ENCODE measurements at places on chromosomes 1 and 21.

DNA sequence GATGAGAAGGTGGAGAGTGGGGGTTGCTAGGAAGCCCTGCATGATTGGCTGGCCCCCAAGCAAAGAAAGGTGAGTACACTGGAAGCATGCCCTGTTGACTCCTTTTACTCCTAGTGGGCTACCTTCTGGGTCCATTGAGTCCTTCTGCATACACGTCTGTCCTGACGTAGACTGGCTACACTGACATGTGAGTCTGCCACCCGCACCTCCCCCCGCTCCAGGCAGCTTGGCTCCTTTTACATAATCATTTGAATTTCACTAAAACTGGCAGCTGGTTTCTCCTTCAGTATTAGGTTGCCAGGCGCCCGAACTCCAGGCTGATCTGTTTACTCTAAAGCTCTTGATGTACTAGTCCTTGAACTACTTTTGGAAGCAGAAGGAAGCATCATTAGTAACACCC, 8.7 kb downstream of the MRPS21 start:
- DNase-seq = no peak

- DNase-seq = no peak
Observed at GRCh38 chr1:167207940-167208623, 12.6 kb upstream of the POU2F1 start.

DNA sequence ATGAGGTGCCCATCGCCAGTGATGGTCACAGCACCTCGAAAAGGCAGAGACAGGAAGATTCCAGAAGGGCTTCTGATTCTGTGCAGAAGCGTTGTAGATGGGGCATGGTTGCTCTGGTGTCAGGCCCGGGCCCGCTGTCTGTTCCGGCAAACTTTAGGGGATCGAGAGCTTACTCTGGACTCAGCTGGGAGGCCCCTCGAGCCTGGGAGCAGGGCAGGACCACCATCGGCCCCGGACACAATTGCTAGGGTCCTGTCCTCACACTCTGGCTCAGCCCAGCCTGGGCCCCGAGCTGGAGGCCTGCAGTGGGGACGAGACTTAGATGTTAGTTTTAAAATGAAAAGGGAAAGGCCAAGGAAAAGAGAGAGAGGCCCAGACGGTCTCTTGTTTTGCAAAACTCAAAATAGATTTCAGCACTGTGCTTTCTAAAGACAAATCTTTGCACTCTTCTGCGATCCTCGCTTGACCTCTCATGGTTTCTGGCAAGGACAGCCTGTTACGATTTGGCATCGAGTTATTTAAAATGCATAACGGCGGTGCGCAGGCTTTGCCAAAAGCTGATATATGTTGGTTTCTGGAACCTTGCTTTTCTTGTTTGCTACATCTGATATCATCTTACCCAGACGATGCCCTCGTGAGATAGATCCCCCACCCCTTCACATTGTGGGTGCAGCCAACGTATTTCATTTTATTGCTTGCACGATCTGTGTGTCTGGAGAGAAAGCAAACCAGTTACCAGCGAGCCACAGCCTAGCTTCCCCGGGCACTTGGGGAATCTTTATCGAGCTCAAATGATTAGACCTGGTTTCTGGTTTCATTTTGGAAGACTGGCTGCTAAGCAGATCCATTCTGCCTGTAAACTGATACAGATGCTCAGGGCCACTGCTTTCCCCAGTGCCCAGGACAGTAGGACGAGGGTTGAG, 58.0 kb downstream of the PRDM16 start:
- no peak for DNase-seq

GRCh38 chr1:115906627-115907026, 65.7 kb upstream of the NHLH2 start:
- no peak for DNase-seq

DNA sequence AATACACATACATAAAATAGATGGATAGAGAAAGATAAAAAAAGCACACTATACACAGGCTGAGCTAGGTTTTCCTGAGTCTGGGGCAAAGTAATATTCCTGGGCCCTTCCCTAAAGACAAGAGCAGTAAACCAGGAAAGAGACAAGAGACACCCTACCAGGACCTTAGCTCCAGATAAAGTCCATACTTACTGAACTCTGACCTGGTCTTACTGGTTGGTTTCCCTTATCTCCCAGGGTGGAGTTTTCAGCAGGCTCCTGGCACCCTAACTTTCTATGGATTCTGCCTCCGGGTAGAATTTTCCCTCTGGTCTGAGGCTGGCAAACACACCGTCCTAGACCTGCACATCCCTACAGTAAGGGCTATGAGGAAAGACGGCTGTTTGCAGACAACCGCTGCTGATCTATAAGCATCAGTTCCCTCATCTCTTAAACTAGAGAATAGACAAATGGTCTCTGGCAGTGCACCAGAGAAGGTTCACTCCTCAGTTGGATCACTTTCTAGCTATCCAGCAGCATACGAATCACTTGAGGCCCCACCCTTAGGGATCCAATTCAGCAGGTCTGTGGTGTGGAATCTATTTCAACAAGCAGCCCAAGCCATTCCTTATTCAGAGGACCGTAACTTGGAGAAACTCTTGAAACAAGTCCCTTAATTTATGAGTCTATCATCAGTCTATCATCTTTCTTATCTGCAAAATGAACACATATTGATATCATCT, 52.0 kb downstream of the ARHGEF11 start:
- no peak for DNase-seq

GRCh38 chr1:241615043-241615974, 24.9 kb downstream of the CHML start:
- DNase-seq = no peak

- no peak for DNase-seq
Observed at GRCh38 chr1:214198571-214198970, 82.4 kb upstream of the SMYD2 start.

DNA sequence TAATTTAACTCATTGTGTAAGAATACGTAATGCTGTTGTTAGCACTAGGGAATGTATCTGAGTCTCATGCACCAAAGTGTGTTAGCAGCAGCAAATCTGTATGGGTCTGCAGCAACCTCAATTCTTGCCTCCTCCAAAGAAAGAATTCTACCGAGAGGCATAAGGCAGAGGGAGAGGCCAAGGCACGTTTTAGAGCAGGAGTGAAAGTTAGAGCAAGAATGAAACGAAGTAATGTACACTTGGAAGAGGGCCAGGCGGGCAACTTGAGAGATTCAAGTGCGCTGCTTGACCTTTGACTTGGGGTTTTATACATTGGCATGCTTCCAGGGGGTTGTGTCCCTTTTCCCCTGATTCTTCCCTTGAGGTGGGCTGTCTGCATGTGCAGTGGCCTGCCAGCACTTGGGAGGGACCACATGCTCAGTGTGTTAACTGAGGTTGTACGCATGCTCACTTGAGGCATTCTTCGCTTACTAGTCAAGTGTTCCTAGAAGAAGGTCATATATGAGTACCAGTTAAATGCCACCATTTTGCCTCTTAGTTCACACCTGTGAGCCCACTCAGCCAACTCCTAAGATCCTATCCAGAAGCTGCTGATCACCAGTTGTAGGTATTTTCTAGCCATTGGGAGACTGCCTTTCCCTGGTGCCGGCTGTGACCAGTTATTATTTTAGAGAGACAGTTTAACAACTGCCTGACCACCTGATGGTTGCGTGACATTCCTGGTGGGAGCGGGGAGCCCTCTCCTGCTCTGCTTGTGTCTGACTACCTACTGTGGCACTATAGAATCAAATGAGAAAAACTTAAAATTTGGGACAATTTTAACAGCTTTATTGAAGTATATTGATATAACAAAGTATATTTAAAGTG, 2.7 kb upstream of the CNN3 start:
- DNase-seq = no peak

GRCh38 chr1:54857746-54858561, 29.0 kb downstream of the DHCR24 start:
- DNase-seq = no peak

GRCh38 chr21:32334980-32335531, 36.4 kb downstream of the MRAP start:
- no peak for DNase-seq

DNA sequence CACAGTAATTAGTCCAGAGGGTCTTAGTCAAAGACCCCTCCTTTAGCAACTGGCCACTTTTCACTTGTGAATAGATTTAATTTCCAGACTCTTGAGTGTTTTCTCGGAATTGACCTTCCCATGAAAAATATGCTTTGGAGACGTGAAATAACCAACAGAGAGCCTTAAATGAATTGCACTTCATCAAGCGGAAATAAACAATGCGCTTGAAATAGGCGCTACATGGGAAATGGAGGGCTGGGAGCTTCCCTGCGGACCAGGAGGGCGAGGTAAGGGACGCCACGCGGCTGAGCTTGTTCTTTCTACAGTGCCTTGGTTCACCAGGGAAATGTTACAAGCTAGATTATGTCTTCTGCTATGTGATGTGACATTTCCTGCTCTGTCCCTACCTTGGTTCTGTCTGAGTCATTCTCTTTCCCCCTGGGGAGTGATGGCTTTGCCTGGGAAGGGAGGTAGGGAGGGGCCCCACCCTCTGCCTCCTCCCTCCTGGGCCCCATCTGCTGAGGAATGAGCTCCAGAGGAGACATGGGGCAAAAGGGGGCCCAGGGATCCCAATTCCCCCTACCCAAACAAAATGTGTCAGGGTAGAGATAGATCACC, 619.3 kb downstream of the PTPRU start:
- no peak for DNase-seq

GRCh38 chr1:51264451-51264850, 28.4 kb downstream of the RNF11 start:
- no peak for DNase-seq

DNA sequence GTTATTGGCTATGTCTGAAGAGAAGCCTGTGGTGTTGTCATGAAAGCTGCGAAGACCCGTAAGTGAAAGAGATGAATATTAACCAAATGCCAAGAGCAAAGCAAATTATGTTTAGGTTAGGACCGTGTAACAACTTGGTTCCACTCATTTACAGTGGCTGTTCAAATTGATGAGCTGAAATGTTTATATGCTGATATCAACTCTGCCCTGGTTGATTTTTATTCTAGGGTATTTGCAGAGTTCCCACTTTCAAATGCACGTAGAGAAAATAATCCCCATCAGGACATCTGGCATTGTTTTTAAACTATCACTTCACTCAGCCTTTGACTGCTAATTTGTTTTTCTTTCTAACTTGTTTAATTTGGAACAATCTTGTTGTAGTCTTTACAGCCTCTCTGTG, 581.6 kb upstream of the ADAMTS5 start:
- no peak for DNase-seq

GRCh38 chr1:101511202-101511891, 274.5 kb downstream of the S1PR1 start:
- no peak for DNase-seq

DNA sequence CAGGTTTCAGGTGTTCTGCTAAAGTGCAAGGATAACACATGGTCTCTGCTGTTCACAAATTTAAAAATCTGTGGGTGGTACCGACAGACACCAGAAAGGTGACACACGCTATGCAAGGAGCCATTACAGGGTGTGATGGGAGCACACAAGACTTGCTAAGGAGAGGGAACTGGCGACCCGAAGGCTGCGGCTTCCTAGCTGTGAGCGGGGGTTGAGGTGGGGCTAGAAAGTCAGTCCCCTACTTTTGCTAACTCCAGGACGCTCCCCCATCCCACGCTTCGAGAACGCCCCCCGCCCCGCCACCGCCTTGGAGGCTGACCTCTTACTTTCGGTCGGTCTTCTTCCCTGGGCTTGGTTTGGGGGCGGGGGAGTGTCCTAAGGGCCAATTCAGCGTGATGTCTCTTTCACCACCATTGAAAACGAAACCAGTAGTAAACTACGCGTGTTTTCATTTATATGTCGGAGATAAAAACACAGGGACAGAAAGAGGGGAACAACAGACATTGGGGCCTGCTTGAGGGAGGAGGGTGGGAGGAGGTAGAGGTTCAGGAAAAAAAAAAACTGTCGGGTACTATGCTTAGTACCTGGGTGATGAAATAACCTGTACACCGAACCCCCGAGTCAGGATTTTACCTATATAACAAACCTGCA, 1.1 kb downstream of the CKS1B start:
- no peak for DNase-seq

GRCh38 chr21:26964170-26964778, 2.6 kb downstream of the ADAMTS5 start:
- no peak for DNase-seq

- no peak for DNase-seq
Observed at GRCh38 chr1:16153096-16153998, 2.5 kb downstream of the EPHA2 start.

DNA sequence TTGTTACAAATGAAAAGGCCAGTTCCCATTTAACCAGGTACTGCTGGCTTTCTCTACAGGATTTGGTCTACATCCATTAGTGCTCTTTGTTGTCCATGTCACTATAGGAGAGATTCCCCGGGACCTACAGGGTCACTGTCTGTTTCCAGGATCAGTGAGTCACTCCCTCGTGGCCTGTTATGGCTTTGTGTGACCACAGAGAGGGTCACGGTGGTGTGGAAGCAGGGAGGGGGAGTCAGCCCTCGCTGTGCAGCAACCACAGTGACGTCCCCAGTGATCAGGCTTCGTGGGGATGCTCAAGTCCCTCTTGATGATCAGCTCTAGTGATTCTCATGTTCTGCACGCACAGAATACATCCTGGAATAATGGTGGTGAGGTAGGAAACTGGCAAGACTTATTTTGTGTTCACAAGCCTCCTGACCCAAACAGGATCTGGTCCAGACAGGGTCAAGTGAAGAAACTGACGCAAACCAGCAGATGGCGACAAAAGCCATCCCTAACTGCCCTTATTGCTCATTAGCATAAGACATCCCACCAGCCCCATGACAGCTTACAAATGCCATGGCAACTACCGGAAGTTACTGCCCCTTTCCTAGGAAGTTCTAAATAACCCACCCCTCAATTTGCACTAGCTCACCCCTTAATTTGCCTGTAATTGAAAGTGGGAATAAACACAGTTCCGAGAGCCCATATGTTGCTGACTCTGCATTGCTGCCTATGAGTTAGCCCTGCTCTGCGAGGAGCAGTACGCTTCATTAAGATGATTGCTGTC, 98.5 kb downstream of the DISC1 start:
- DNase-seq = peak; percentile 6

GRCh38 chr1:233315718-233316301, 11.7 kb upstream of the MAP3K21 start:
- no peak for DNase-seq

- DNase-seq = no peak
Observed at GRCh38 chr1:56256153-56257000, 323.0 kb downstream of the PLPP3 start.

DNA sequence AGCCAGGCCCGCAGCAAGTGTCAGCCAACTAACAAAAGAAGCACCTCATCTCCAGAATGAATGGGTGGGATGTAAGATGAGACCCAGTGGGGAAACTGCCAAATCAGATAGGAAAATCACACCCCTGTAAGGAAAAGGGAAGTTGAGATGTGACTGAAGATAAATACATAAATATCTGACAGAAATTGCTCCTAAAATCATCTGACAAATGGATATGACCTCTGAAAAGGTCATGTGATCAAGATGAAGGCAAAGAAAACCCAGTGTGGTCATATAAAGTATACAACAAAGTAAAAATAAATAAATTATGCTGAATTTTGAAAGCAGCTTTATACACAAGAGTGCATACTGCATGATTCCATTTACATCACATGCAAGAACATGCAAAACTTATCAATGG, 12.7 kb downstream of the SIPA1L2 start:
- no peak for DNase-seq

GRCh38 chr1:2393471-2393877, 1.8 kb downstream of the RER1 start:
- DNase-seq = no peak

Data from GM12891 (cell line).